ENCODE measurements at places on chromosomes 1 and 21.

- DNase-seq, result no peak
These were observed 4.4 kb downstream of the RCSD1 start for GRCh38 chr1:167634435-167634834.

DNA sequence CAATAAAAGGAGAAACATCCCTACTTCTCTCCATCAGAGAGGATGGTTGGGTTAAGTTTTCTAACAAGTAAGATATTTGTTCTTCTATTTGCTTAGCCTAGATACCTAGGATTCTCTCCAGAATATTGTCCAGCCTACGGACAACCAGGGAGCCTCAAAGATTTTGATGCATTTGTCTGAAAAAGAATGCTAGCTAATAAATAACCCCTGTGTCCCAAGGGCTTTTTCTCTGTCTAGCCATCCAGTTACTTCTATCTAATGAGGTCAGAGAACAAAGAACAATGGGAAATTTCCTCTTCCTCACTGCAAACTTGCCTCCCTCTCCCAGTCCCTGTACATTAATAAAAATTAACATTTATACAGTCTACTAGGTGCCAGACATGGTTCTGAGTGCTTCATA is 810 bp downstream of the RGS5 start:
- no peak for DNase-seq

DNA sequence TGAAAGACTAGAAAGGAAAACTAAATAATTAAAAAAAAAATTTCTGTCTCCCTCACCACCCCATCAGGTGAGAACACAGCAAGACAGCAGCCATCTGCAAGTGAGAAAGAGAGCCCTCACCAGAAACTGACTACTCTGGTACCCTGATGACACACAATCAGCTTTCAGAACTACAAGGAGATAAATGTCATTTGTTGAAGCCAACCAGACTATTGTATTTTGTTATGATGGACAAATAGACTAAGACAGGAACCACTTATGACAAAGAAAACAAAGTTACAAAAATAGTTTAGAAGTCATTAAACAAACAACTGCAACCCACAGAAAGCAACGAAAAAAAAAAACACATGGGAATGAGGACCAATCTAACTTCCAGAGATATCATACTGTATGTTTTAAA is 98.3 kb downstream of the FAF1 start:
- DNase-seq, result no peak

- no peak for DNase-seq
These were observed 635.6 kb upstream of the NEGR1 start for GRCh38 chr1:72917920-72918319.

DNA sequence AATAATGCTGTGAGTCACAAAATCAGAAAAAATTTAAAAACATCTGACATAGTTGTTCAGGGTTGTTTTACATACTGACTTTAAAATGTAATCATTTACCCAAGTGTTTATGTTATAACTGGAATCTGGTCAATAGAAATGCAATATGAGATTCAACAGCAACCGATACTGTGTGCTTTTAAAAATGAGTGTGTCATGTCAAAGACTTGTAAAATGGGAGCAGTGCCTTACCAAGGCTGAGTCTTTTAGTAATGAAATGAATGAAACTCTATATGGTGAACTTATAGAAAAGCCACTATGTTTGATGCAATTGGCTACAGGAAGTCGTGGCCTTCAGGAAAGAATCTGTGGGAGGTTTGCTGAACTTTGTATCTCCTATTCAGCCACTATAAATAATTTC is 570.2 kb downstream of the DPYD start:
- no peak for DNase-seq

GRCh38 chr1:147084273-147085096 is 87.8 kb downstream of the PRKAB2 start:
- DNase-seq, result peak; percentile 84
